ENCODE measurements at places on chromosomes 2 and 18. TPM values are rescaled to one million over a fixed set of nuclear protein-coding genes. Genes with fewer than 3 reads are reported as not detected.

GRCh38 chr2:128736689-128737545 lies 418.2 kb upstream of the HS6ST1 start:
- DNase-seq, result peak; percentile 96

DNA sequence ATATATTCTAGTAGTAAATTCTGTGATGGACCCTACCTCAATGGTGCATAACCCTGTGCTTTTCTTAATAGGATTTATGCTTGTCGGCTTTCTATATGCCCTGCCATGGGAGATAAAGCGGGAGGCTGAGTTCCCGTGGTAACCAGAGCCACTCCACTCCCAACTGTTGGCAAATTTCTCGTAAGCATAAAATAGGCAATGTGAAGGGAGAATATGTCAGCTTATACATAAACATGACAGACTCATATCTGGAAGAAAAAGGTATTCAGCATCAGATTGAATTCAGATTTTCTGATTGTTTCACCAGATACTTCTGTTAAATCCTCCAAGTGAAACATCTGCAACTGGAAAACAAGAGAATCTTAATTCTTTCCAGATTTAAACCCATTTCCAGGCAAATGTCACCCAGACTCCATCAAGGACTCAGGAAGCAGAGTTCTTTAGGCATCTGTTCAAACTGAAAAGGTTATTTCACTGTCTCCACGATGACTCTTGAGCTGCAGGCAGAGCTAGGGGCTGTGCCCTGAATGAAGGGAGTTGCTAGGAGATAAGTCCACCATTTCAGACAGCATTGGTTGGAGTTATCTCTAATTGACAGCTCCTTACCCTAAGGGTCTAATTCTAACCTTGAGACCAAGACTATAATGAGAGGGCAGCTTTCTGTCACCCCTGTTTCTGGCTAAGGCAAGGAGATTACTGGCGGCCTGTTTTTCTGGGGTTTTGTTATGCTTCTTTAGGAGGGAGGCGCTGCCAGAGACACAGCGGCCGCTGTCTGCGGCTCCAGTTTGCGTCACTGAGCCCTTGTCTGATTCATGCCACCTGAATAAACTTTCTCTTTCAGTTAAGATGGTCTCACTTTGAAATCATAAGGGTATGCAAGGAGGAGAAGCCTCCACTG lies 381.3 kb downstream of the SOX11 start:
- DNase-seq, result no peak

DNA sequence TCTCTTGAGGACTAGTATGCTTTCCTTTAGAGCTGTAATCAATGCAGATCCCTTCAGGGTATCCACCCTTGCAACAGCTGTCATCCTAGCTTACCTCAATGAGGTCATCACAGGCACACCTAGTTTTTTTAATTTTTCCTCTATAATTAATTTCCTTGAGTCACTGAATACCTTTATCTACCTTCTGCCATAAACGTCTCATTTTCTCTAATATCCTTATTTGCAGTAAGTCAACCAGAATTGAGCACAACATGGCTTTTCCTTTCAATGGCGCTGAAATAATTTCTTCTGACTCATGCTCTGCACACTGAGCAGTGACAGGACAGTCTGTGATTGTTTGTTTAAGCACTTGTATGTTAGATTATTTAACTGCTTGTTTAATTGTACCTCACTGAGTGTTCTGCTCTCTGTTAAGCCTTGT lies 49.4 kb downstream of the ETAA1 start:
- DNase-seq, result no peak

- DNase-seq, result no peak
Measured at GRCh38 chr2:178317811-178318210, 123.5 kb downstream of the OSBPL6 start.

GRCh38 chr18:36759167-36759776 lies 69.5 kb downstream of the TPGS2 start:
- no peak for DNase-seq

GRCh38 chr2:26891-27290 lies 19.4 kb downstream of the FAM110C start:
- DNase-seq, result no peak

- no peak for DNase-seq
Measured at GRCh38 chr2:104318001-104318665, 535.8 kb upstream of the POU3F3 start.

GRCh38 chr18:73750052-73750451 lies 397.6 kb downstream of the FBXO15 start:
- no peak for DNase-seq

DNA sequence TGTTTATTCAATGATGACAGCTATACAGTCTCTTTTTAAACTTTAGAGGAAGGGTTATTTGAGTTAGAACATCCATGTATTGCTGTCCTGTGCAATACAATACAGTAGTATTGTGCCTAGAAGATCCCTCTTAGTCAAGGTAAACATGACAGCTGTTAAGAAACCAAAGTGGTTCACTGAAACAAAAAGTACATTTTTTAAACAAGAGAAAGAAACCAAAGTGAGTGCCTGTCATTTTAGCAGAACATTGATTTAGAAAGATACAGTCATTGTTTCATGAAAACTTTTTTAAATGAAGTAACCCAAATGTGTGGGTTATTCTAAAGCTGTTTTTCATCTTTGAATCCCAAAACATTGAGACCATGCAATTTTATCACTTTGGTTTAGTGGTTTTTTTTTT lies 15.5 kb downstream of the ITPRID2 start:
- no peak for DNase-seq

DNA sequence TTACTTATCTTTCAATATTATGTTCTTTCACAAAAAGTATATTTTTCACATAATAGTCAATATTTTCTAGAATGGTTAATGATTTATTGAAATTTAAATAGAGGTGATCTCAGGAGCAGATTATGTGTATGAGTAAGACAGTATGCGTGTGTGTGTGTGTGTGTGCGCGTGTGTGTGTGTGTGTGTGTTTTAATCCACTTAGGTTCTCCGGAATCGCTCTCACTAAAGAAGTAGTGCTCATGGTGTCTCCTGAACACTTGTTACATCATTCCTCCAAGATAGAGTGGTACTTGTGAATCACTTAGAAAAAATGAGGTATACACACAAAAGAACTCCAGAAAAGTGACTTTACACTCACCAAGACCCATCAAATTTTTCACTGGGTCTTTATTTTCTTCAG lies 91.0 kb upstream of the KCNH7 start:
- DNase-seq, result no peak

DNA sequence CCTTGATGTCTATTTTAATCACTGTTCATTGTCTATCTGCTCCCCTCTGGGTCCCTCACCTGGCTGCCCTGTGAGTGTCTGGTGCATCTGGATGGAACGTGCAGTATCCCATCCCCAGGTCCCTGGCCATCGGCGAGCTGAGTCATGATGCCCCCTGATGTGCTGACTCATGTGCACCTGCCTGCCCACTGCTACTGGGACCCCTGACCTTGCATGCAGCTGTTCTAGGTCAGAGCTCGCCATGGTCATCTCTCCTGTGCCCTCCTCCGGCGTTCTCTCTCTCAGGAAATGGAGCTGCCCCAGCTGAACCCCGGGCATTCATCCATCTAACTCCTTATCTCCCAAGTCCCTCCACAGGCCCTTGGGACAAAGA lies 516.2 kb upstream of the HS6ST1 start:
- no peak for DNase-seq

GRCh38 chr2:141063406-141063805 lies 1067.4 kb downstream of the LRP1B start:
- DNase-seq, result no peak

GRCh38 chr2:237577458-237577857 lies 11.1 kb downstream of the PRLH start:
- no peak for DNase-seq

- DNase-seq, result no peak
Measured at GRCh38 chr2:110774701-110775100, 42.3 kb downstream of the ACOXL start.

GRCh38 chr2:186696290-186696689 lies 2.4 kb downstream of the FAM171B start:
- DNase-seq, result no peak

GRCh38 chr2:190097115-190097514 lies 34.6 kb upstream of the MSTN start:
- DNase-seq, result no peak

DNA sequence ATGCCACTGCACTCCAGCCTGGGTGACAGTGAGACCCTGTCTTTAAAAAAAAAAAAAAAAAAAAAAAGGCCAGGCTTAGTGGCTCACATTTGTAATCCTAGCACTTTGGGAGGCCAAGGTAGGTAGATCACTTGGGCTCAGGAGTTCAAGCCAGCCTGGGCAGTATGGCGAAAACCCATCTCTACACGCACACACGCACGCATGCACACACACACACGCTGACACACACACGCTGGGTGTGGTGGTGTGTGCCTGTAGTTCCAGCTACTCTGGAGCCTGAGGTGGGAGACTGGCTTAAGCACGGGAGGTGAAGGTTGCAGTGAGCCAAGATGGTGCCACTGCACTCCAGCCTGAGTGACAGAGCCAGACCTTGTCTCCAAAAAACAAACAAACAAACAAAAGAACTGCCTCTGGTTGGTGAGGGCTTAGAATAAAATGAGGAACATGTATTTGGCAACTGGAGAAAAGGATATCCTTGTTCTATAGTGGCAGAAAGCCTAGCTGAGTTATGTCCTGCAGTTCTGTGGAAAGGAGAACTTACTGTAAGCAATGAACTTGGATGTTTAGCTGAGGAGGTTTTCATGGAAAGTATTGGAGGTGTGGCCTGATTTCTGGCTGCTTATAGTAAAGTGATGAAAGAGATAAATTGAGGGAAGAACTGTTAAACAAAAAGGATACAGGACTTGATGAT lies 34.0 kb downstream of the HAT1 start:
- DNase-seq, result no peak

DNA sequence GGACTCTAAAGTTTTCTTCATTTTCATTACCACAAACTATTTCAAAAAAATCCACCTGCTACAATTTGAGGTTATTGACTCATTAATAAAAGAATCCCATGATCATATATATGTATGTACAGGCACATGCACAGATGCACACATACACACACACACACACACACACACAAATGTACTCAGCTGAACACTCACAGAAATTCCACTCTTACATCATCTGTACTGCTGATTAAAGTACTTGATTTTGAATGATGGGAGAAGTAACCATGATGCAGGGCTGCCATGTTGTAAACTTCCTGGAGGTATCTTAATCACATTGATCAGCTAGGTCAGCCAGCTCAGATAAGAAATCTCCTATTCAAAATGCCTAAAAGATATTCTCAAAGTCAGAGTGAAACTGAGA lies 1313.2 kb upstream of the NRXN1 start:
- DNase-seq, result no peak

DNA sequence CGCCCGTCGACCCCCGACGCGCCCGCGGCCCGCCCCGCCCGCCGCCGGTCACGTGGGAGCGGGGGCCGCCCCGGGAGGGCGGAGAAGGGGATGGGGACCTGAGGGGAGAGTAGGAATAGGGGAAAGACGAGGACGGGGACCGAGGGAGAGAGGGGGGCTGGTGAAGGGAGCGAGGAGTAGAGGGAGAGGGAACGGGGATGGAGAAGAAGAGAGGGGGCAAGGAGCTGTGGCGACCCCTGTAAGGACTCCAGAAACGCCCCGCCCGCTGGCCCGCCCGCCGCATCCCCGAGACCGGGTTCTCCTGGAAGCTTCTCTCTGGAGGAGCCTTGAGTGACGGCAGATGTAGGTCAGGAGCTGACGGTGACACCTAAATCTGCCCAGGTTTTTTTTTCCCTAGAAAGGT lies 615 bp downstream of the ADNP2 start:
- peak; percentile 92 for DNase-seq

DNA sequence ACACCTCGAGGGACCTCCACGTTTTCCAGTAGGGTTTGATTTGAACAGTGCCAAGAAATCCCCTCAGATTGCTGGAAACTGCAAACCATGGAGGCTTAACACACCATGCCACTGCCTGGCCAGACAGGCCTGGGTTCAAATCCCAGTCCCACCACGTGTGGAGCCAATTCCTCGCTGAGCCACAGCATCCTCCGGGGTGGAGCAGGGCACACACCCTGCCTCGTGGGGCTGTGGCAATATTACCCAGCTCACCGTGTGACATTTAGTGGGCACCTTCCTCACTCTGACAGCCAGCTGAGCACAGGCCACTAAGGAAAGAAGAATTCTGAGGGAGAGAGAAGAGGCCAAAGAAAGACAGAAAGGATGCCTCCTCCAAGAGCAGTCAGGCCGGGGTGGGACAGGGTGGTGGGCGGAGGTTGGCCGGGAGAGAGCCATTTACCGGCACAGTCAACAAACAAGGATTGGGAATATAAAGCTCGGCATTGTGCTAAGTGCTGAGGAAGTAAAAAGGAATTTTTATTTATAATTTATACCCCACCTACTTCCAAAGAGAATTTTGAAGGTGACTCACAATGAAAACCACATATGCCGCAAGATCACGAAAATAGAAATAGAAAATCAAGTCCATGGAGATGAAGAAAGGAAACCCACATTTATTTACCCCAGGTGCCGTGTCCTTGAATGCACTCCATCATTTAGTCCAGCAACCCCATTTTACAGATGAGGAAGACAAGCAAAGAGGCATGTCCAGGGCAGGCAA lies 111.5 kb downstream of the MCFD2 start:
- DNase-seq, result peak; percentile 84

VAMP8 gene
- 207 TPM for total RNA-seq

MERTK gene
- total RNA-seq, result 4.1 TPM

SERPINB10 gene
- 1.9 TPM for total RNA-seq

AGXT gene
- not detected for total RNA-seq

C2orf72 gene
- 2.4 TPM for total RNA-seq

C1GALT1C1L gene
- total RNA-seq, result 0.51 TPM

VWA3B gene
- total RNA-seq, result 2.5 TPM

UNC80 gene
- 0.02 TPM for total RNA-seq

STARD6 gene
- not detected for total RNA-seq

MEP1B gene
- total RNA-seq, result not detected

KIF5C gene
- 1.3 TPM for total RNA-seq

PIGN gene
- total RNA-seq, result 27.8 TPM

MYCN gene
- total RNA-seq, result 0.15 TPM

All from lower leg skin (tissue), 4 donors.